ENCODE measurements at places on chromosomes 1 and 21. TPM values are rescaled to one million over a fixed set of nuclear protein-coding genes. Genes with fewer than 3 reads are reported as not detected.
A peak's percentile ranks its signal among the peaks of the same experiment; 100 is the strongest.

DNA sequence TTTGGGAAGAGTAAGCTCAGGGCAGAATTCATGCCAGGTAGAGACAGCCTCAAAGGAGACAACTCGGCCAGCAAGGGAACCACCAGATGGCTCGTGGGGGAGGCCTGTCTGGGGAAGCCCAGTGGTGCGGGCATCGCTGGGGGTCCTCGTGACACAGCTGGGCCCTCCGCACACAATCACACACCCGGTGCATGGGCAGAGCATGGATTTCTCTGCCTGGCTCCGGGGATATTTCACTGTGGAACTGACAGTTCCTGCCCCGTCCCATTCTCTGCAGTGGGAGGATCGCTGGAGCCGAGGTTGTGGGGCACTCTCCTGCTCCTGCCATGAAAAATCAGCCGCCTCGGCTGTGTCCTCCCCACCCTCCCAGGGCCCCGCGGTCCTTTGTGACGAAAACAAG lies 108.0 kb downstream of the CRYAA start:
- DNase-seq, result peak; percentile 3
- H3K27ac ChIP-seq, result no peak overlapping the region
- no peaks in the 10 kb centered on the region for H3K36me3 ChIP-seq
- no peak overlapping the region for H3K4me3 ChIP-seq

DNA sequence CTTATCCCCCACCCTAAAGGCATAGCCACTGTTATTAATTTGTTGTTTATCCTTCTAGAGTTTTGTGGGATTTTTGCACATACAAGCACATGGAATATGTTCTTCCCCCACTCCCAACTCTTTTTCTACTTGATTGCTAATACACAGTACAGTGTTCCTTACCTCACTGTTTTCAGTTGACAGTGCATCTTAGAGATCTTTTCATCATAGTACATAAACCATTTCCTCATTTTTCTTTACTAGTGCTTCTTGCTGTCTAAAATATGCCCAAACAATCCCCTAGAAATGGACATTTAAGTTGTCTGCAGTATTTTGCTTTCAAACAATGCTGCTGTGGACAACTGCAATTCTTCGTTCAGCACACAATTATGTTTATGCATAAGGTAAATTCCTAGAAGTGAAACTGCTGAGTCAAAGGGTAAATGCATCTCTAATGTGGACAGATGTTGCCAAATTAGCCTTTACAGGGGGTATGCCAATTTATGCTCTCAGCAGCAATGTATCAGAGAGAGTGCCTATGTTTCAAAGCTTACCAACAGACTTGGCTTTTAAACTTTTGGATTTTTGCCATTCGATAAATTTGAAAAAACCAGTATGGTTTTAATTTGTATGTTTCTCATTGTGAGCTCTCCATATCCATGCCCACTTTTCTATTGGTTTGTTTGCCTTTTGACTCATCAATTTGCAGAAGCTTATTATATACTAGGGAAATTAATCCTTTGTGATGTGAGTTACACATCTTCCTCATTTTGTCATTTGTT lies 132.6 kb downstream of the MRPS6 start:
- H3K27me3 ChIP-seq, result no peaks in the 10 kb centered on the region
- no peak overlapping the region for H3K4me3 ChIP-seq
- peaks cover 28% of the 10 kb centered on the region for H3K4me1 ChIP-seq
- H3K27ac ChIP-seq, result no peak overlapping the region
- DNase-seq, result no peak

DNA sequence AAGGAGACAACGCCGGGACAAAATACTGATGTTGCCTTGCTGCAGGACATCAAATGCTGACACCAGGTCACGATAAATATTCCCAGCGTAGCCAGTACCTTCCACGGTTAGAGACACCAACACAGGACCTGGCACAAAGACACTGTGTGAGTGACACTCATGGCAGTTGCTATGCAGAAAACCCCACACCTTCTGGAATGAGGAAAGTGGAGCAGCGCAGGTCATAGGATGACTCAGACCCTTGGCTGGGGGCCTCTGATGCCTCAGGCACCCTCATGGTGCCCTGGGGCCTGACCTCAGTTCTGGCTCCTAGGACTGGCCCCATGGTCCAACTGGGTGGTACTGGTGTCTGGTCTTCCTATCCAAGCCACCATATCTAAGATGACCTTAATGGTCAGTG lies 7.0 kb downstream of the DCST2 start:
- no peak overlapping the region for H3K27ac ChIP-seq
- no peak overlapping the region for H3K4me3 ChIP-seq
- H3K4me1 ChIP-seq, result peaks cover 8% of the 10 kb centered on the region
- H3K36me3 ChIP-seq, result no peaks in the 10 kb centered on the region
- DNase-seq, result no peak
- H3K27me3 ChIP-seq, result no peaks in the 10 kb centered on the region

- peaks cover 13% of the 10 kb centered on the region for H3K36me3 ChIP-seq
- no peaks in the 10 kb centered on the region for H3K27me3 ChIP-seq
- peaks cover 59% of the 10 kb centered on the region for H3K4me1 ChIP-seq
- peak; percentile 86 for DNase-seq
Observed at GRCh38 chr1:37995751-37996345, 6.0 kb upstream of the SF3A3 start.

- H3K36me3 ChIP-seq, result no peaks in the 10 kb centered on the region
- no peak for DNase-seq
- H3K27ac ChIP-seq, result no peak overlapping the region
- H3K4me1 ChIP-seq, result peaks cover 15% of the 10 kb centered on the region
- no peak overlapping the region for H3K4me3 ChIP-seq
Observed at GRCh38 chr1:53084589-53084971, 22.6 kb downstream of the PODN start.

DNA sequence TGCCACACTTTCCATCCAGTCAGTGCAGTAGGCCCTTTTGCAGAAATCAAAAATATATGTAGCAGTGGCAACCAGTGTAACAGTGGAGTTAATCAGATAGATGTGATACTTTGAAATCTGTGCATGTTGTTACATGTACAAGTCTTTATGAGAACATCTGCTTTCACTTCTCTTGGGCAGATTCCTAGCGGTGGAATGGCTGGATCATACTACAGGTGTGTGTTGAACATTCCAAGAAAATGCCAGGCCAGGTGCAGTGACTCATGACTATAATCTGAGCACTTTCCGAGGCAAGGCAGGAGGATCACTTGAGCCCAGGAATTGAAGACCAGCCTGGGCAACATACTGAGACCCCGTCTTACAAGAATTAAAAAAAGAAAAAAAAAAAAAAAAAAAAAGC lies 55.3 kb downstream of the GNB1 start:
- peaks cover 47% of the 10 kb centered on the region for H3K4me1 ChIP-seq
- H3K27ac ChIP-seq, result no peak overlapping the region
- no peaks in the 10 kb centered on the region for H3K27me3 ChIP-seq
- no peak for DNase-seq
- no peak overlapping the region for H3K4me3 ChIP-seq
- H3K36me3 ChIP-seq, result peaks cover 17% of the 10 kb centered on the region

DNA sequence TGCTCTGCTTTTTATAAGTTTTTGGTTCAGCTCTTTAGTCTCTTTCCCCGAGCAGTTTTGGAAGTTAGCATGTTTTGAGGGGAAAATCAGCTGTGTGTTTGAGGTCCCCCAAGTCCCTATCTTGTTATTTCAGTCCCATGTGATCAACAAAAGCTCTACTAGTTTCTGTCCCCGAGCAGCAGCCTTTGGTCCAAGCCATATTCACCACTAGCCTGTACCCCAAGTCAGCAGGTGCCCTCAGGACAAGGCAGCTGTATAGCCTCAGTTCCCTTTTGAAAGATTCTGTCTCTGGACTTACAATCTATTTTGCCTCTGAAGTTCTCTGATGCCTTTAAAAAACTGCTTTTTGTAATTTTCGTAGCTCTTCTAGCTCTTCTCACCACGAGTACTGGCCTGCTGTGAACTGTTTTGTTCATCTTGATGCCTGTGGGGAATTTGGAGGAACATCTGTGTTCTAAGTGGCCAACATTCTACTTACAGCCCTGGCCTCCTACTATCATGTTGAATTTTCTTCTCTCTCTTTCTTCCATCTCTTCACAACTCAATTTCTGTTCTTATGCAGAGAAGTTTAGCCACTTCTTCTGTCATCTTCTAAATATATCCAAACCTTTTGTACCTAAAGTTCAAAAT lies 16.7 kb downstream of the UAP1 start:
- H3K4me1 ChIP-seq, result peaks cover 26% of the 10 kb centered on the region
- DNase-seq, result no peak
- H3K27ac ChIP-seq, result peak overlapping the region; percentile 63

DNA sequence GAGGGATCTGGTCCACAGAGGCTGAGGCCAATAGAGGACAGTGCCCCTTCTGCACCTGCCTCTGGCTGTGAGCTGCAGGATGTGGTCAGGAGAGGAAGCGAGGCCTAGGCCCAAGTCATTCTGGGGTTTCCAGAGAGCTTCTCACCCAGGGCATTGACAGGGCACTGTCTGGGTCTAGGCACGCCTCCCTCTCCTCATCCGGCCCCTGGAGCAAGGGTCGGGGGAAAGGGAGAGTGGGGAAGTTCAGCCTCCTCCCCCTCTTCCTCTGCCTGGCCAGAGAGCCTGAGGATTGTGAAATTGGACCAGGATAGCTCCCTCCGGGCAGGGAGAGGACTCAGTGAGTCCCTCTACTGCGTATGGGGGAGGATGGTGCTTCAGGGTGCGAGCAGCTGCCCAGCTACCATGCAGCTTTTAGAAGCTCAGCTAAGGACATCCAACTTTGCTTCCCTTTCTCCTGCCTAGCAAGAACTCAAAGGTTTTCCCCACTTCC lies 6.3 kb upstream of the INAVA start:
- no peak overlapping the region for H3K4me3 ChIP-seq
- no peak overlapping the region for H3K27ac ChIP-seq
- no peak for DNase-seq
- H3K4me1 ChIP-seq, result peaks cover 16% of the 10 kb centered on the region
- no peaks in the 10 kb centered on the region for H3K36me3 ChIP-seq

GRCh38 chr1:22500471-22500870 lies 48.8 kb downstream of the ZBTB40 start:
- peaks cover 13% of the 10 kb centered on the region for H3K36me3 ChIP-seq
- no peak for DNase-seq
- no peak overlapping the region for H3K4me3 ChIP-seq
- peaks cover 61% of the 10 kb centered on the region for H3K4me1 ChIP-seq
- H3K27me3 ChIP-seq, result no peaks in the 10 kb centered on the region

DNA sequence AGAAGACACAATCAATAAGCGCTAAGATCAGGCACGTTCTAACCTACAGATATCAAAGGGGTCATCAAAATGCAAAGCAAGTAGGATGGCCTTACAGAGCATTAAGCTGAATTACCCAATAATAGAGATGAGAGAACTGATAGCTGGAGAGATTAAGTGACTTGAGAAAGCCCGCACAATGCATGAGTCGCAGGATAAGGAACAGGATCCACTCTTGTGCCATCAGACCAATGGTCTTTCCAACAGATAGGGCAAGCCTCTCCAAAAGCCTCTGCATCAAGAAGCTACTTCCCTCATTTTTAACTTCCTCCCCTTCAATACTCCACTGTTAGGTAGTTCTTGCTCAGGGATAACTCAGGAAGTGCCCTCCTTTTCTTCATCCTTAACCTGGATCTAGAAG lies 2.6 kb downstream of the CHML start:
- no peaks in the 10 kb centered on the region for H3K27me3 ChIP-seq
- peaks cover 6% of the 10 kb centered on the region for H3K36me3 ChIP-seq
- peaks cover 26% of the 10 kb centered on the region for H3K4me1 ChIP-seq
- H3K4me3 ChIP-seq, result no peak overlapping the region
- H3K27ac ChIP-seq, result no peak overlapping the region

DNA sequence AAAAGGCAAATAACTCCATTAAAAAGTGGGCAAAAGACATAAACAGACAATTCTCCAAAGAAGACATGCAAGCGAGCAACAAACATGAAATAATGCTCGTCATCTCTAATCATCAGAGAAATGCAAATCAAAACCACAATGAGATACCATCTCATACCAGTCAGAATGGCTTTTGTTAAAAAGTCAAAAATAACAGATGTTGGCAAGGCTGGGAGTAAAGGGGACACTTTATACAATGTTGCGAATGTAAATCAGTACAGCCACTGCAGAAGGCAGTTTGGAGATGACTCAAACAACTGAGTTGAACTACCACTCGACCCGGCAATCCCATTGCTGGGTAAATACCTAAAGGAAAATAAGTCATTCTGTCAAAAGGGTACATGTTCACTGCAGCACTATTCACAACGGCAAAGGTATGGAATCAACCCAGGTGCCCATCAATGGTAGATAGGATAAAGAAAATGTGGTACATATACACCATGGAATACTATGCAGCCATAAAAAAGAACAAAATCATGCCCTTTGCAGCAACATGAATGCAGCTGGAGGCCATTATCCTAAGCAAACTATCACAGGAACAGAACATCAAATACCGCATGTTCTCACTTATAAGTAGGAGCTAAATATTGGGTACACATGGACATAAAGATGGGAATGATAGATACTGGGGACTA lies 25.9 kb downstream of the TSPAN2 start:
- peak overlapping the region; percentile 72 for H3K27ac ChIP-seq
- no peak for DNase-seq
- no peaks in the 10 kb centered on the region for H3K27me3 ChIP-seq
- no peak overlapping the region for H3K4me3 ChIP-seq
- H3K36me3 ChIP-seq, result no peaks in the 10 kb centered on the region

DNA sequence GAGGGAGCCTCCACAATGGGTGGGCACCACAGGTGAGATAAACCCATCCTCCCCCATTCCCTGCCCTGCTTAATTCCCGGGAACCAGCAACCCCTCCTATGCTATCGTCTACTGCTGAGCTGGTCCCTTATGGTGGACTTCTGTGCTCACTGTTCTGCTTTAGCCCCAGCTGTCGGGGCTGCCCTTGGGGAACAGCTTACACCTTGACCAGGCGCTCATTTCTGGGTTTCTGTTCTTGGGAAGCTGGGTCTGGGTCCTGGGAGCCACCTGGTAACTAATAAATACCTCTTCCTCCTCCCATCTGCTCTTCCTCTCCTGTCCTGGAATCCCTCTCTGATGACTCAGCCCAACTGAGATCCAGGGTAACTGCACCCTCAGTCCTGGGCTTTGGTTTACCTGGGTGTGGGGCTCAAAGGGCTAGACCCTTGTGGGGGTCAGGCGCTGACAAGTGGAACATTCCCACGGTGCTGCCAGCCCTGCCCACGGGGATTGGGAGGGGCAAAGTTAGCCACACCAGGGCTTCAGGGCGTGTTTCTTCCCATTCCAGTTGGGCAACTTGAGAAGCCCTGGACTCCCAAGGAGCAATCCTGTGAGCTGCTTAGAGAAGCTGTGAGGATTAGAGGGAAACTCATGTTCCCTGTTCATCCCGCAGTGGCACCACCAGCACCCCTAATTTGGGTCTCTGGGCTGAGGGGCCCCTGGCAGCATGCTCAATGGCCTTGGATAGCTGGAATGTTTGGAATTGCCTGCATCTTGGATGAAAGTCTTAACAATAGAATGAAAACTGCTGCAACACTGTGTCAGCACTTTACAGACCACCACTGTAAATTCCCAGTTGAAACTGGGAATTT lies 1.6 kb downstream of the PCAT6 start:
- H3K36me3 ChIP-seq, result no peaks in the 10 kb centered on the region
- H3K27ac ChIP-seq, result no peak overlapping the region
- DNase-seq, result no peak
- H3K4me3 ChIP-seq, result no peak overlapping the region
- H3K27me3 ChIP-seq, result peaks cover 5% of the 10 kb centered on the region

SYT6 gene
- total RNA-seq, result not detected

IQCC gene
- 0.71 TPM for total RNA-seq

AHCTF1 gene
- total RNA-seq, result 20.8 TPM

GBP1 gene
- total RNA-seq, result 5.7 TPM

GFI1 gene
- total RNA-seq, result 0.25 TPM

ALX3 gene
- total RNA-seq, result not detected

MPL gene
- total RNA-seq, result 0.82 TPM

PFKL gene
- total RNA-seq, result 47.7 TPM

DCDC2B gene
- total RNA-seq, result not detected

PRRX1 gene
- 74.7 TPM for total RNA-seq

TFF3 gene
- 2.9 TPM for total RNA-seq

TGFB2 gene
- 4.4 TPM for total RNA-seq

CEP85 gene
- total RNA-seq, result 71.2 TPM

UROD gene
- 67.5 TPM for total RNA-seq
